ENCODE measurements at places on chromosomes 3 and 15.
A peak's percentile ranks its signal among the peaks of the same experiment; 100 is the strongest.

DNA sequence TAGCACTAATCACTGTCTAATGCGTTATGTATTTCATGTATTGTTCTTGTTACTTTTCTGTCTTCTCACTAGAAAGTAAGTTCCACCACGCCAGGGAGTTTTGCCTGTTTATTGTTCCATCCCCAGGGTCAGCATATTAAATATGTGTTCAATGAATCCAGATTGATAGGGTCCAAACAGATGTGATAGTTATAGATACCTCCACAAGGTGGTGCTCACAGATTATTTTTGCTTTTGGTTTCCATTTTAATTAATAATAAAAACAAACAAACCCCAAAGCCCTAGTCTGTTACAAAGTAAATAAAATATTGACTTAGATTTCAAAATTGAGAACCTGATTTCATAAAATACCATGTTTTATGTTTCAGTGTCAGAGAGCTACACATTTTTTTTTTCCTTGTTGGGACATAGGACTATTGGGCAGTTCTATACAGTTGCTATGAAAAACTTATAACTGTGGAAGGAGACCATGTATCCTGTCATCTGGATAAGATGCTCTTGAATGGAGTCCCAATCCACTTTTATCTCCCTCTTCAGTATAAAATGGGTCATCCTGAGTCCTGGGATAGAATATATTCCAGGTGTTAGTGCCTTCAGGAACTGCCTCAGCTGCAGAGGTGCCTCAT is 12.4 kb downstream of the OTOL1 start:
- DNase-seq = peak; percentile 7

DNA sequence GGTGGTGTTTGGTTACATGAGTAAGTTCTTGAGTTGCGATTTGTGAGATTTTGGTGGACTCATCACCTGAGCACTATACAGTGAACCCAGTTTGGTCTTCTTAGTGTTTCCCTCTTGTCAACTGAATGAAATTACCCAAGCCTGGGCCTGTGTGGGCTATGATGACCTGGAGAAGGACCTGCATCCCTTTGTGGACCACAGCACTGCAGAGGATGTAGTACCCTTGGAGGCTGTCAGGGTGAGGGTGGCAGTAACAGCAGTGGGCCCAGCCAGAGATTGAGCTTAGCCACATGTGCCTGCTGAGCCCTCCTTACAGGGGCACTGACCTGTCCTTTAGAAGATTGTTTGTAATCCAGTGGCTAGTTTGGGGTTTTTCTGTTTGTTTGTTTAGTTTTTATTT is 250.1 kb upstream of the TRIM42 start:
- no peak for DNase-seq

DNA sequence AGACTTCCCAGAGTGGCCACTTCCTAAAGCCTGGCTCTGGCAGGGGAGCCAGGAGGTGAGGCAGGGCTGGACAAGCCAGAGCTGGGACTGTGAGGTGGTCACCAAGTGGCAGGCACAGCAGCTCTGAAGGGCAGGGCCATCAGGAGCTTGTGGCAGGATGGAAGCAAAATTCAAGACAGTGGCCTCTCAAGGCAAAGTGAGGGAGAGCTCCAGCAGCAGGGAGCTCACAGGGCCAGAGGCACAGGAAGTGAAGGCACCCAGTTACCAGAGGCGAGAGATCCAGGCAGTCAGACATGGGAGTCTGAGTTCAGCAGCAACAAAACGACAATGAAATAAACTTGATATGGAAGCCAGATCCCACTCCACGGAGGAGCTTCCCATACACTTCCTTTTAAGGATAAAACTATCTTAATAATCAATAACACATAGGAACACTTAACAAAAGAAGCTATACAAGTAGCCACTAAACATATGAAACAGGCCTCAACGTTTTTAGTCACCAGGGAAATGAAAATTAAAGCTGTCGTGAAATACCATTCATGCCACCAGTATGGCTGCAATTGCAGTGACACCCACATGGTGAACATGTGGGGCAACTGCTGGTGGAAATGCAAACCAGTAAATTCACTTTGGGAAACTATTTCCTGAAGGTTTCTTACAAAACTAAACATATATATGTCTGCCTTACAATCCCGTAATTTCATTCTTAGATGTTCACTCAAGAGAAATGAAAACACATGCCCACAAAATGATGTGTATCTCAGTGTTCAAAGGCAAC is 35.4 kb upstream of the TMEM158 start:
- DNase-seq = no peak

DNA sequence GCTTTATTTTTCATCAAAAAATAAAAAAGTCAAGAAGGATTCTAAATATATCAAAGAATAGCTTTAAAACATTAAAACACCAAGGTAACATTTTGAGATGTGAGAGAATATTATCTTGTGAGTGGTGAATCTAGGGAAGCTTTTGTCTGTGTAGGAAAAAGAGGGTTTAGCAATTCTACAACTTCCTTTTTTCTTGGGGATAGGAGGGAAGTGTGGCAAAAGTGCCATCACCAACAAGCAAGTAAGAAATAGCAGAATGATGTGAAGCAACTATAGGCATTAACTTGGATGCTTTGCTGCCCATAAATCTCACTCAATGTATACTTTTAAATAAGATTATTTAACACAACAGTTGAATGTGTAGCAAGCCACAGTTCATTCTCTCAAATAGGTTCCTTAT is 57.8 kb upstream of the SUCLG2 start:
- no peak for DNase-seq

DNA sequence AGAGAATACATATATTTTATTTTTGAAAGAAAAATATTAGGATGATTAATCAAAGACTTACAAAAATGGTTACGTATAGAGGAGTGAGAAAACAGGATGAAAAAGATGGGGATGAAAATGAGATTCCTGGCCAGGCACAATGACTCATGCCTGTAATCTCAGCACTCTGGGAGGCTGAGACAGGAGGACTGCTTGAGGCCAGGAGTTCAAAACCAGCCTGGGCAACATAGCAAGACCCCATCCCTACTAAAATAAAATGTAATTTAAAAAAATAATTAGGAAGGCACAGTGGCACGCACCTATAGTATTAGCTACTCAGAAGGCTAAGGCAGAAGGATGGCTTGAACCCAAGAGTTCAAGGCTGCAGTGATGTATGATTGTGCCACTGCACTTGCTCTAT is 11.9 kb downstream of the MYO9A start:
- DNase-seq = no peak

DNA sequence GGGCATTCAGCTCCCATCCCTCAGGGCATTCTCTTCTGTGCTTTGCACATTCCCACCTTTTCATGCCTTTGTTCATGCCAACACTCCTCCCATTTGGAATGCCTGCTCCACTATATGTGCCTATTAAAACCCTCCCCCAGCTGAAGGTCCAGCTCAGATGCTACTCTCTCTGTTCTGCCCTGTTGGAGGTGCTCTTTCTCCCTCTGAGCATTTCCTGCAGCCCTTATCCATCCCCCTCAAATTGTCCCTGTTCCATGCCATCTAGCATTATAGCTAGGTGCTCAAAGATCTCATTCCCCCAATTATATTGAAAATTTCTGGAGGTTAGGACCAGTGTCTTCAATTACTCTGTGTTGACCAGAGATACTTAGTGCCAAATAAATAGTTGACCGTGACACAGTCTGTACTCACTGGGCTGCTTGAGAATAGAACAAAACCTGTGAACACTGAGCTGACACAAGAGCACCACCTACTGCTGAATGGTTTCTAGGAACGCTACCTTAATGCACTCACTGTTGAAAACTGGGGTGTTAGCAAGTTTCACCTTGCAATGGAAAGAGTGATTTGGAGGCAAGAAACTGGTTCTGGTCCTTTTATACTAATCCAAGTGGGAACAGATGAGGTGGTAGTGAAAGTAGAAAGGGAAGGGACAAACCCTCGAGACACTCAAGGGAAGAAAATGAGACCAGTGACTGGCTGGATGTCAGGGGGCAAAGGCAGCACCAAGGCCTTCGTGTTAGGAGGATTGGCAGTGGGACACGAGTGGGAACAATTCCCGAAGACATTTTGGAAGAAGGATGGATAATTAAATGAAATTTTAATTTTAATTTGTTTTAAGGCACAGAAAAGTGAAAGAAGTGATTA is 289.8 kb upstream of the ROPN1 start:
- DNase-seq = peak; percentile 42

GRCh38 chr15:70486012-70486411 is 277.3 kb downstream of the UACA start:
- DNase-seq = no peak

- no peak for DNase-seq
Measured at GRCh38 chr3:196378146-196378841, 40.1 kb upstream of the TM4SF19 start.

- no peak for DNase-seq
Measured at GRCh38 chr15:53716909-53717876, 42.3 kb downstream of the WDR72 start.

- no peak for DNase-seq
Measured at GRCh38 chr15:36961956-36962355, 138.4 kb downstream of the MEIS2 start.

GRCh38 chr15:85785887-85786780 is 8.6 kb downstream of the KLHL25 start:
- DNase-seq = peak; percentile 37

- DNase-seq = peak; percentile 51
Measured at GRCh38 chr15:36362509-36362915, 216.9 kb upstream of the CDIN1 start.

- DNase-seq = peak; percentile 28
Measured at GRCh38 chr3:153247331-153248330, 85.6 kb downstream of the RAP2B start.

DNA sequence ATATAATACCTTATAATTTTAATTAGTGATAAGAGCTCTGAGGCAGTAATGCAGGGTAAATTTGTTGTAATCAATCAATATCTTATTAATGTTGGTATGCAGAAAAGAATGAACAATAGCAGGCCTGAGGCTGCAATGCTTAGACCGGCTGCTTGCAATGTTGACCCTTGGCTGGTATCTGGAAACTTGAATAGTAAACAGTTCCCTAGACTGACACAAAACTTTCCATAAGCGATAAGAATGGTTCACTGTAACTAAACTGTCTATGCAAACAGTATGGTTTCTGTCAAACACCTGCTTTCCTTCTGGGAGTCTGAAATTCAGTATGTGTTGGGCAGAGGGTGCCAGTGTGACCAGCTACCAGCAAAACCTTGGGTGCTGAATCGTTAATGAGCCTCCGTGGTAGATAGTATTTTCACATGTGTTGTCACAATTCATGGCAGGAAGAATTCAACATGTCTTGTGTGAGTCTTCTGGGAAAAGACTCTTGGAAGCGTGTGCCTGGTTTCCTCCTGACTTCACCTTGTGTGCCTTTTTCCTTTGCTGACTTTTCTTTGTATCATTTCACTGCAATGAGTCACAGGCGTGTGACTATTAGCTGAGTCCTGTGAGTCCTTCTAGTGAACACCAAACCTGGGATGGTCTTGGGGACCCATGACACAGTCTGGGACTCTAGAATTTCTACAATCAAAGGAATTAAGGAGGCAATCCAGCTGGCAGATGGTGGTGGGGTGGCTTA is 30.7 kb upstream of the CLRN1 start:
- peak; percentile 65 for DNase-seq

DNA sequence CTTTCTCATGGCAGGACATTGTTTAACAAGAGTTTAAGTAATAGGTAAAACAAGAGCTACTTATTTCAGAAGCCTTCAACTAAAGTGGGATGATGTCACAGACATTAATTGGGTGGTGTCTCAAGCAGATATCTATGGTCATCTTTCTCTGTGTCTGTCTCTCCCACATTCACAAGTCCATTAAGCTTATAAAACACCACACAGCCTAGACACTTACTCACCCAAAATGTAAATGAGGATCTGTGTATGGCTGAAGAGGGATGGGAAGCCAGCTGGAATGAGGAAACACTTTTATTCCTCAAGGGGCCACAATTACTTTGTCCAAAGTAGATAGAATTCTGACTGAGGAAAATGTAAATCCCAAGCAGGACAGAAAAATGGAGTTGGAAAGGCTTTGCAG is 183.8 kb downstream of the THRB start:
- DNase-seq = no peak

DNA sequence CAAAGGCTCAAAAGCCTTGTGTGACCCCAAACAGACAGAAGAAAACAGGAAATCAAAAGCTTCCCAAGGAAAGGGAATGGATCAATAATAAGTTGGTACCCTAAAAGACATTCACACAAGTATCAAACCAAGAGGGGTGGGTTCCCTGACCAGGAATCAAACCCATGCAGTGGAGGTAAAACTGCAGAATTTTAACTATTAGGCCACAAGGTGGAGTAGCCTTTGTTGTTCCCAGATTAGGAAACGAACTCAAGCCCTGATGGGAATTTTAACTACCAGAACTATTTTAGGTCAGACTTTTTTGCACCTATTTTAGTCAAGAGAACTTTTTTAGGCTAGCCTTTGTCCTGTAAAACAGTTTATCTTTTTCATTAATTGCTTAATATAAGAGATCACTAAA is 31.4 kb downstream of the SETMAR start:
- no peak for DNase-seq

DNA sequence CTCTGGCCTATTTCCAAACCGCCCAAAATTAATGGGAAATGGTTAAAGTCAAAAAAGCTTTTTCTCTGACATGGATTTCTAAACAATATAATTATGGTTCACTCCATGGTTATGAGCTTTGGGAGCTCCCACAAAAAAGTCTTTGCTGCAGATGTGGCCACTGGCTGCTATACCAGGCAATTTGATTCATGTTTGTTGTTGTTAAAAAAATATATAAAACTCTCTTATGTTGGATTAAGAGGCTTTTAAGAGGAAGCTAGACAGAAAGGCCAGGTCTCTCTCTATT is 258.6 kb downstream of the TIGIT start:
- DNase-seq = peak; percentile 66

- DNase-seq = no peak
Measured at GRCh38 chr3:169907476-169907875, 3.9 kb upstream of the SAMD7 start.

DNA sequence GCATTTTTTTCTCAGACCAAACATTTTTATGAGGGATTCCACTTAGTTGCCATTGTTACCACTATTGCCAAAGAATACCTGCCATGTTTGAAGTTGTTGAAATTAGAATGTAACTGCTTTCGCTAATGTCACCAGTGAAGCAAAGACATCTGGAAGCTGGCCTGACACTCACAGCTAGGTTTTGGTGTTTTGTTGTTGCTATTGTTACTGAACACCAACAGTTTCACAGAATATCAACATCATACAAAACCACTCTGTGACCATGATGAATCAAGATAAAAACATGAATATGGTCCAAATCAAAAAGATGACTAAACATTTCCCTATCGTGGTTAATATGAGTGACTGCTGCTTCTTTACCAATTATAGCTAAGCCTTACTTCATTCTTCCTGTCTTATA is 6.9 kb upstream of the CFAP20DC start:
- DNase-seq = no peak

GRCh38 chr3:133230195-133230594 is 169.7 kb upstream of the BFSP2 start:
- no peak for DNase-seq

- DNase-seq = peak; percentile 14
Measured at GRCh38 chr3:377158-377561, 180.6 kb downstream of the CHL1 start.
